Memory B cell (primary cell): ENCODE measurements at places on chromosomes 6 and 20.

GRCh38 chr20:9409981-9410380 is 104.4 kb upstream of the LAMP5 start:
- no peak for DNase-seq

DNA sequence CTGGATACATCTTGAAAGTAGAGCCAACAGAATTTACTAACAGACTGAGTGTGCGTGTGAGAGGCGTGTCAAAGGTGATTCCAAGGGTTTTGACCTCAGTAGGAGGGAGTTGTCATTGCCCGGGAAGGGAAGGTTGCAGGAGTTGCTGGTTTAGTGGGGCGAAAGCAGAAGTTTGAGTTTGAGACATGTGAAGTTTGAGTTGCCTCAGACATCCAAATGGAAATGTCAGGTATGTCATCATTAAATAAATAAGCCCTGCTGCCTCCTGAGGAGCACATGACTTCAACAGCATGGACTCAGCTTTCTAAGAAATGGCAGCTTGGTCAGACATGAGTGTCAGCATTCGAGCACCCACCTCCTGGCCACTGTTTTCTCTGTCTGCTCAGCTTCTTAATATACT is 26.6 kb upstream of the TGM2 start:
- DNase-seq, result no peak

- peak; percentile 27 for DNase-seq
These were observed at the start of gene B3GAT2 for GRCh38 chr6:70956451-70957283. B3GAT2 (minus strand) TSS chr6:70957060; CDS start chr6:70956429, 631 bp downstream.

DNA sequence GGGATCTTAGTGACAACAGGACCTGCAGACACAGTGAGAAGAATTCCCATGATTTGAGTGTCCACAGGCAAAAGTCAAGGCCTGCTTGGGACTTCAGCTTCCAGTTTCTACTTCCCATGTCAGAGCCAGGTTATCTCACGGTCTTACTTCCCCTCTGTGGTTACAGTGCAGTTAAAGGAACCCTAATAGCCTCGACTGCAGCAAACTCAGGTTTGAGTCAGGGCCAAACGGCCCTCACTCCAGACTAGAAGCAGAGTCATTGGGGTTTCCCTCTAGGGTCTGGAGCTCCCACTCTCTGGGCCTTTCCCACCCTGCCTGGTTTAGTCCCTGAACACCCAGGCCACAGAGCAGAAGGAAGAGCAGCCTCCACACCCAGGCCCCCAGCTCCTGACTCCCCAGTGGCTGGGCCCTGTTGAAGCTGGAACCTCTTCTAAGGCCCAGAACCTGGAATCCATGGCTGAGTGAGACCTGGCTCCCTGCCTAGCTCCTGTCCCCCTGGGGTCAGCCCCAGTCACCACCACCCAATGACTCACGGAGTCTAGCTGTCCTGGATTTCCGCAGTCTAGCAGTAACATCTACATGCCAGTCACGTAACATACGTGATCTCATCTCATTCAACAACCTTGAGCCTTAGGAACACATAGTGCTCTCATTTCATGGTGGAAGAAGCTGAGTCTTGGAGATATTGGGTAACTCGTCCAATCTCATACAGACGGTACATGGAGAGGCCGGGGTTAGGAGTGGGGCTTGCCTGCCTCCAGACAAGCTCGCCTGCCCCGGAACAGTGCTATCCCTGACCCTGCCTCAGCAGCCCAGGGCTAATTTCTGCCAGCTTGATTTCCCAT is 9.2 kb upstream of the GHRH start:
- DNase-seq, result peak; percentile 26

DNA sequence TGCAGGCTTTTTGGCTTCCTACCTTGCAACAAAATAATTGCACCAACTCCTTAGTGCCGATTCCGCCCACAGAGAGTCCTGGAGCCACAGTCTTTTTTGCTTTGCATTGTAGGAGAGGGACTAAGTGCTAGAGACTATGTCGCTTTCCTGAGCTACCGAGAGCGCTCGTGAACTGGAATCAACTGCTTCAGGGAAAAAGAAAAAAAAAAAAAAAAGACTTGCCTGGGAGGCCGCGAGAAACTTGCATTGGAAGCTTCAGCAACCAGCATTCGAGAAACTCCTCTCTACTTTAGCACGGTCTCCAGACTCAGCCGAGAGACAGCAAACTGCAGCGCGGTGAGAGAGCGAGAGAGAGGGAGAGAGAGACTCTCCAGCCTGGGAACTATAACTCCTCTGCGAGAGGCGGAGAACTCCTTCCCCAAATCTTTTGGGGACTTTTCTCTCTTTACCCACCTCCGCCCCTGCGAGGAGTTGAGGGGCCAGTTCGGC is 420 bp downstream of the SOX4 start:
- DNase-seq, result peak; percentile 35

DNA sequence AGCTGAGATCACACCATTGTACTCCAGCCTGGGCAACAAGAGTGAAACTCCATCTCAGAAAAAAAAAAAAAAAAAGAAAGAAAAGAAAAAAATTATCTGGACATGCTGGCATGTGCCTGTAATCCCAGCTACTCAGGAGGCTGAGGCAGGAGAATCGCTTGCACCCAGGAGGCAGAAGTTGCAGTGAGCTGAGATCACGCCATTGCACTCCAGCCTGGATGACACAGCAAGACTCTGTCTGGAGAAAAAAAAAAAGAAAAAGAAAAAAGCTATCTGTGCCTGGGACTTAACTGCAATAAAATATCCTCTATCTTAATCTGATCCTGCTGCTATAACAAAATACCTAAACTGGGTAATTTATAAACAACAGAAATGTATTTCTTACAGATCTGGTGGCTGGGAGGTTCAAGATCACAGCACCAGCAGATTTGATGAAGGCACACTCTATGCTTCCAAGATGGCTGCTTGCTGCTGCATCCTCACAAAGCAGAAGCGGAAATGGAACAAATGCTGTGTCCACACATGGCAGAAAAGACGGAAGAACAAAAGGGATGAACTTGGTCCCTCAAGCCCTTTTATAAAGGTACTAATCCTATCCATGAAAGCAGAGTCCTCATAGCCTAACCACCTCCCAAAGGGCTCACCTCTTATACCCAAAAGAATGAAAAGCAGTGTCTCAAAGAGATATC is 273.3 kb upstream of the JARID2 start:
- DNase-seq, result no peak

DNA sequence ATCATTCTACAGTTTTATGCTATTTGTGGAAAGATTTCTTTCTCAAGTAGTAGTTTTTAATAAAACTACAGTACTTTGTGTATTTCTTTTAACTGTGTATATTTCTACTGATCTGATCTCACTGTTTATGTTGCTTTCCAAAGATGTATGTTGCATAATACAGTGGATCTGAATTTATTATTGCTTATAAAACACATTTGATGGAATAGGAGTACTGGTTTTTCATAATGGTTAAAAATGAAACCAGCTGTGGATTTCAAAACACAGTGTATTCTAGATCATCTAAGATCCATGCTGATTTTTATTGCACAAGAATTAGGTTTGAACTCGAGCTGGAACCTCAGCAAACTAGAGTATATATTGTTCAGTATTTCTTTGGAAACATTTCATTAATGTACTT is 8.0 kb downstream of the NKX2-4 start:
- DNase-seq, result no peak

GRCh38 chr6:130409418-130410100 is 43.7 kb downstream of the TMEM200A start:
- no peak for DNase-seq

DNA sequence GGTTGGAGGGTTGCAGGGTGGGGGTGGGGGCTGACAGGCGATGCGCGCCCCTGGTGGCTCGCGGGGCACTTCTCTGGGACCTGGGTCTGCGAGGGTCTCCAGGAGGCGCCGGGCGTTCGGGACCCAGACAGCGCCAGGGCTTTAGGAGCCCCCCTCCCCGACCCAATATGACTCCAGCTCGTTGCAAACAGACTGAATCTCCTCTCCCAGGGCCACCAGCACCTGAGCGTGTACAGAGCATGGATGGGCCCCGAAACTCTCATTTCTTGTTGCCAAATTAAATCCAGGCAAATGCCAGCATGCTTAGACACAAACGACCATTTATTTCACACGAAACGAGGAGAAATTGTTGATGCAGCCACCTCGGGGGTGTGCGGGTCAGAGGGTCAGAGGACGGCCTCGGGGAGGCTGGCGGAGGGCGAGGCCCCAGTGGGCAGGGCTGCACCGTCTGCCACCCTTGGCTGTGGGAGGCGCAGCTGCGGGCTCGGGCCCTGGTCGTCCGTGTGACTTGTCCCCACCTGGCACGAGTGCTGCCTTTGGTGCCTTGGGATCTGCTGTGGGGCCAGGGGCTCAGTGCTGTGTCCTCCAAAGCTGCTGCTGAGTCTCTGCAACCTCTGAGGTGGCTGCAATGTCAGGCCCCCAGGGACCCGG is 20.9 kb upstream of the GATA5 start:
- no peak for DNase-seq

GRCh38 chr20:24634855-24635254 is 165.4 kb downstream of the SYNDIG1 start:
- no peak for DNase-seq
